Panc1 (cell line): ENCODE measurements at places on chromosomes 1 and 21.

- DNase-seq = no peak
Observed at GRCh38 chr1:107835151-107835670, 129.8 kb downstream of the VAV3 start.

GRCh38 chr21:24204641-24205040, 1402.6 kb downstream of the MRPL39 start:
- DNase-seq = no peak

GRCh38 chr1:156602557-156602993, 1.3 kb upstream of the GPATCH4 start:
- DNase-seq = no peak

GRCh38 chr1:85611425-85611824, 30.9 kb downstream of the CCN1 start:
- DNase-seq = no peak

GRCh38 chr1:71494163-71494562, 413.3 kb upstream of the ZRANB2 start:
- DNase-seq = no peak

DNA sequence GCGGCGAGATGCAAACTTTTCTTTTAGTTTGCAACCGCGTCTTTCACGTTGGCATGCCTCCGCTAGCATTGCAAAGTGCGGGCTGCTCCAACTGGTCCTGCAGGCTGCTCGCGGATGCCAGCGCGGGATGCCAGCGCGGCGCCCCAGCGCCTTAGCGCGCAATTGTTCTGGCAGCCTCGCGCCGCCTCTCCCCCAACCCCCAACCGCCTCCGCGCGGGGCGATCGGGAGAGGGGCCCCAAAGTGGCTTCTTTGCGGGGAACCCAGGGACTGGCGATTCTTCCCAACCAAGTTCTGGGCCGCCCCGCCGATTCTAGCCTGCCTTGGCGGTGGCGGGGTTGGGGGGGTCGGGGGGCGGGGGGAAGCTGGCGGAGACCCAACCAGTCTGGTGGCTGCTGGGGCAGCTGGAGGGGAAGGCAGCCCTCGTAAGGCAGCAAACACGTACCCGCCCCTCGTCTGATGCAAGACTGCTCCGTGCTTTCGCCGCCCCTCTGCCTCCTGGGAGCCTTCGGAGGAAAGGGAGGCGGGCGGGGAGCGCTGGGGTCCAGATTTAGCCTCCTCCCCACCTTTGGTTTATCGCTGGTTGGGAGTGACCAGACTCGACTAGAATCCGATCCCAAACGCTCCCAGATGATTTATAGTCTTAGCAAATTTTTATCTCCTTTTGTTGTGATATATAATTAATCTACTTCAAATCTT, 756 bp downstream of the PHGDH start:
- no peak for DNase-seq

GRCh38 chr1:185821612-185822385, 87.6 kb downstream of the HMCN1 start:
- DNase-seq = no peak

- no peak for DNase-seq
Observed at GRCh38 chr1:14003552-14003951, 303.6 kb downstream of the PRDM2 start.

- DNase-seq = no peak
Observed at GRCh38 chr1:223338811-223339746, 24.9 kb downstream of the SUSD4 start.

DNA sequence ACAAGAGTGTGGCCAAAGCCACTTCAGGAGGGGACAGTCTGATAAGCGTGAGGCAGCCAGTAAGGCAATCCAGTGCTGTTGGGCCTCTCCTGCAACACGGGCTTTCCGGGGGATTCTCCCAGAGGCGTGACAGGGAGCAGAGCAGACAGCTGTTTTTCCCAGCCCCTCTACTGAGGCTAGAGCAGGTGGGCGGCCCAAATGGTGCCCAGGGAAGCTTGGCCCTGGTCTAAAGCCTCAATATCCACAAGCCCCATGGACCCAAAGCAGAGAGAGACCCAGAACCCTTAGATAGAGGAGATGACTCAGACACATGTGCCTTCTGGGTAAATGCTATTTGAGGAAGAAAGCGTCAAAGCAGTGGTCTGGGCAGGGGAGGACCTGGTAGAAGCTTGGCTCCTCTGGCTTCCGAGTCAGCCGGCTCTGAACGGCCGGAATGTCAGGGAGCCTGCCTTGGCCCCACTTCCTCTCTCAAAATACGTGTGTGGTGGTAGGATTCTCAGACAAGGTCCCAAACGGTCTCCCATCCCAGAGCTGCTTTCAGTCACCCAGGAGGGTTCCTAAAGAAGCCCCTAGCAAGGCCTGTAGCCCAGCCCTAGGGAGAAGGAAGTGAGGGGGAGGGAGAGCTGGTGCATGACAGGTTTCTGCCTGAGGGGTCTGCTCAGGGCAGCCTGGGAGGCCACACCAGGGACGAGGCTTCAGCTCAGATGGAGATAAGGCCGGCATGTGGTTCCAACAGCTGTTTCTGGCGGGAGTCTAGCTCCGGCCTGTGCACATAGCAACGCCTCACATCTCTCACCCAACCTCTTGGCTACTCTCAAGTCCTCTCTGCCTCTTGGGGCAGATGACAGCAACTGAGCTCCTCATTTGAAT, 28.8 kb downstream of the PIK3C2B start:
- DNase-seq = no peak

DNA sequence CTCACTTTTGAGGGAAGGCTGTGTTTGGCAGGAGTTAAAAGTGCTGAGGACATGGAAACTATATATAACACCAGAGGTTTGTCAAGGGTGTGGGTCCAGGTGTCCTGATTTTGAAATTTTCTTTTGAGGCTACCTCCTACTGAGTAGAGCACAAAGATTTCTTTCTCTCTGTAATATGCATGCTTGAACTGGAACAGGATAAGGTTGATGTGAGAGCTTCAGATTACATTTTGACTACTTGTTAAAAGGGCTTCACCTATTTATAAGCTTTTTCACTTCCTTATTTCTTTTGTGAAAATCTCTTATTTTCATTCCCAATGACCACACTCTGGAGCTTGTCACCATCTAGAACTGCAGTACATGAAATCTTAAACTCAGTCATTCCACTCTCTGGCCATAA, 59.8 kb upstream of the PLA2G4A start:
- DNase-seq = no peak

- DNase-seq = no peak
Observed at GRCh38 chr1:189821833-189822232, 655.8 kb downstream of the BRINP3 start.

DNA sequence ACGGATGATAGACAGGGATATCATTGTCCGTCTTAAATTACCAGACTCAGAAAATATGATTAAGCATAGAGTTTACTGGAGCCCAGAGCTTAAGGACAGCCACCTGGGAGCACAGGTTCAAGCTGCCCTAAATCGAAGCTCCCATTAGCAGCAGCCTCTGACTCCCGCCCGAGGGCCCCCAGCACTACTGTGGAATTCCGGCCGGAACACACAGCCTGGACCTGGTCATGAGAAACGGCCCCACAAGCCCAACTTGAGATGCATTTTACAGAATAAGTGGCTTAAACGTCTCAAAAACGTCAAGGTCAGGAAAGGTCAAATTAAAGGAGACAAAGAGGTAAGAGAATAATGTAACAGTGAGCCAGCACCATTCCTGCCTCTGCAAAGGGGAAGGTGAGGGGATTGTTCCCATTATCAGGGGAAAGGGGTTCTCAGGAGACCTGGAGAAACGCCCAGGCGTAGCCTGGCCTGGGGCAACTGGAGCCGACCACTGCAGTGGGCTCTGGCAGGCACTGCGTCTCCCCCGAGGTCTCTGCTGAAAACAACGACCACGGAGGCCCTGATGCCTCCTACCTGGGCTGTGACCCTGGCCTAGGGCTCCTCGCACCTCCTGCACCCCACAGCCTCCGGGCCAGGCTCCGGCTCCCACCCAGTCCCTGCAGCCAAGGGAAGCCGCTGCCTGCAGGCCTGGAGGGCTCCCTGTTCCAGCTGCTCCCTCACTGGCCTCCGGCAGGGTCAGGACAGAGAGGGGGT, 11.5 kb upstream of the COL6A1 start:
- no peak for DNase-seq

GRCh38 chr1:89908672-89909436, 86.1 kb upstream of the ZNF326 start:
- DNase-seq = no peak

GRCh38 chr1:58573705-58574591, 3.1 kb downstream of the TACSTD2 start:
- DNase-seq = no peak
